Body of pancreas (tissue), 4 donors: ENCODE measurements at places on chromosomes 1 and 21.

GRCh38 chr21:41377715-41378114, 15.9 kb downstream of the MX2 start:
- DNase-seq, result no peak

DNA sequence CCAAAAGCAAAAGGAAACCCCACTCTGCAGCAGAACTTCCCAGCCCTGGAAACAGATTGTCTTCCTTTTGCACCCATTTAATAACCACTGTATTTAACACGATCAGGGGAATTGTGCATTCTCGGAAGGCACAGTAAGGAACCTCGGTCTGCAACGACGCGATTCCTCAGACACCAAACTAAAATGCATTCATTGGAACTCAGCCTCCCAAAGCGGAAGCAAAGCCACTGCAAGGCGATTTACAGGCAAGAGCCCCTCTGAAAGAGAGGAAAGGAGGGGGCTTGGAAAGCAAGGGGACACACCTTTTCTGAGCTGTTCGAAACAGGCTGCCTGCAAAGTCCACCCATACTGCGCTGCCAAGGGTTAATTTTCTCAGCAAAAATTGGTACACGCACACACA, 297.7 kb downstream of the OMA1 start:
- DNase-seq, result no peak

GRCh38 chr1:245458234-245458633, 303.4 kb downstream of the KIF26B start:
- no peak for DNase-seq

DNA sequence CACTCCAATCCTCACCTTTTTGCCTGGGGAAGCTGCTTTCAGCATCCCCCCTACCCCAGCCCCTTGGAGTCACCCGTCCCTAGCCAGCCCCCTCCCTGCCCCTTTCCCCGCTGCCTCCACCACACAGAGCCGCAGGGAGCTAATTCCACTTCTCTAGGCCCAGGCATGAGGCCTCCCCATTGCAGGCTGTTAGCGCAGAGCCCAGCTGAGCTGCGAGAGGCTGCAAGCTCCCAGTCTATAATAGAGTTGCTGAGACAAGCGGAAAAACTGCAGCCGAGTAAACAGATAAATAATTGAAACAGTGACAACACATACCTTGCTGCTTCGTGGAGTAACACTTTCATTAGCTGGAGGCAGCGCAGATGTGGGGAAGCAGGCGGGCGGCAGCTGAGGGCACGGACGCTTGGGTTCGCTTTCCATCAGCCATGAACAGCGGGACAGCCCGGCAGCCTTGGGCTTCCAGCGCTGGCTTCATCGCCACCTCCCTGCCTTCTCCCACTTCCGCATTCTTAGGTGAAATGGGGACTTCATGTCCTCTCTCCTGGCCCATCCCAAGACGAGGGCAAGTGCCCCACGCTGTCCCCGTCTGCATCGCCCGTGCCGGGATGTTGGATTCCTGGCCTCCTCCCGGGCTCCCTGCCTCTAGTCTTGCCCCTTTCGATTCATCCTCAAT, 183.3 kb downstream of the IGSF21 start:
- no peak for DNase-seq

DNA sequence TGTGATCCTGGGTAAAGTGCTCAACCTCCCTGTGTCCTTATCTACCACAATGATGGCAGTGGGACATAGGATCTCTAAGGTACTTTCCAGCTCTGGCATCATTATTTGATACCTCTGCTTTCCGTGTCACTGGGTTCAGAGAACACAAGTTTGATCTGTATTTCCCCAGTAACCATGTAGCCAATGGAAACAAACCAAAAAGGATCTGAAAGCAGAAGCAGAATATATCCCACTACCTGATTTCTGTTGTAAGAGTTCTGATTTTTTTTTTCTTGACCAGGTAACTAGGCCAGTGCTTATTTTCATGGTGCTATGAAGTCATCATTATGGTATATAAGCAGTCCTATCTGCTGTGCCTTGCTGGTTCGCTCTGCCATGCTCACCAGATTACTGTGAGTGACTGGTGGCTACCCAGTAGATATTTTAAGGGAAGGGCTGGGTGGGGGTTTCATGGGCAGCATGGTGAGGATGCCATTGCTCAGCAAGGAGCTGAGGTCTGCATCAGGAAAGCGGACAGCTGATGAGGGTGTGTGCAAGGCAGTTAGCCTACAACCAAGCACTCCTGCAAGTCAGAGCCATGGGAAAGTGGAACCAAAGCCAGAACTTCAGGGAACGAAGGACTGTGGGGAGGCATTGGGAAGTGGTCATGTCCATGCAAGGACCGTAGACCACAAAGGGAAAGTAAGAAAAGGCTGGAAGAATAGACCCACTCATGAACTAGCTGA, 104.9 kb upstream of the EDEM3 start:
- DNase-seq, result no peak

- DNase-seq, result no peak
Measured at GRCh38 chr21:14620152-14620551, 74.0 kb upstream of the SAMSN1 start.

DNA sequence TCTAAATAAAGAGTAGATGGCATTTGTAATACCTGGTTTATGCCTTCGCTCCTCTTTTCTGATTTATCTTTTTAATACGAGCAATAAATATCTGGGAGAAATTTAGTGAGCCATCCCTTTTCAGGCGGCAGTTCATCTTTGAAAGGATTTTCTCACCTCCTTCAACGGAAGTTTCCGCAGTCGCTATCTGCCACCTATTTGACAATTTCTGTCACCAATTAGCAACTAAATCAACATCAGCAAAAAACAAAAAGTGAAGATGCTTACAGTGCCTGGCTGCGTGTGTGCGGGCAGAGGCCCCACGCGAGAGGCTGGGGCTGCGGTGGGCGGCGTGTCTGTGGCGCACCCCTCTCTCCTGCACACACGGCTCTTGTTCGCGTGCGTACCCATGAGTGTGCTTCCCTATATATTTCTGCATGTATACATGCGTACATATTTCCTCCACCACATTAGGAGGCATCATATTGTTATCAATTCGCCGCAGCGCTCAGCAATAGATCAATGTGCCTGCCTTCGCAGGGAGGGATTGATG, 117.3 kb upstream of the BARHL2 start:
- DNase-seq, result no peak

DNA sequence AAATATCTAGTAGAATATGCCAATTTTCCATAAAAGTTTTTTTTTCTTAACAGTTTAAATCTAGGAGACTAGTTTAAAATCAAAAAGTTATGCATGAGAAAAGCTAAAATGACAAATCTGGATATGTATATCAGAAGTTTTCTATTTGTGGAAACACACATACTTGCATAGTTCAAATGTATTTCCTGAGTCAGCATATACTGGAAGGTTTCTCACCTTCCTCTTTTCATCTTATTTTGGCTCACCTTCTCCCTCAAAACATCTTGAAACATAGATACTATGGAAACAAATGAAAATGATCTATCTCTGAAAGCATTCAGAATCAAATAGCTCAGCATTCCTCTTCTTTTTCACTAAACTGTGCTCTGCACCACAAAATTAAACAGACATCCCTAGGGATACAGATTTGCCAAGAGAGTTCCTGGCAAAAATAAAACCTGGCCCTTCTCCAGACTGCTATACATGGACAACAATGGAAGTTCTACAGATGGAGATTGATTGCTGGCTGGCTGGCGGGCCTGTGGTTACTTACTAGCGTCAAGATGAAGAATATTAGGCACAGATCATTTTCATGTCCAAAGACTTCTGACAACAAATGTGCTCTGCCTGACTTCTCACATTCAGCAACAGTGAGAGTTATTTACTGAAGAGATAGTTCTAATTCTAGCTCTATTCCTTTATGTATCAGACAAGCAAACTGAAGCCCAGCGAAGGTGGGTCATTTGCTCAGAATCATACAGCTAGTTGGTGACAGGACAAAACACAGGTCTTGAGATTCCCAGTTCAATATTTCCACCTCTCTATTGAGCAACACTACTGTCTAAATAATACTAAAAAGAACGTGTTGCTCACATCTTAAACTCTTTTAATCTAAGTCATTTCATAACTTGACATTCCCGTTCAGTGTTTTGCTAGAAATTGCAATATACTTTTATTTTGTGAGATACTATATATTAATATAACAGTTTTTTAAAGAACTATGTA, 26.6 kb downstream of the DIPK1A start:
- DNase-seq, result peak; percentile 30

- no peak for DNase-seq
Measured at GRCh38 chr1:101136739-101137138, 100.1 kb upstream of the S1PR1 start.

GRCh38 chr1:36486439-36487335, 4.0 kb upstream of the CSF3R start:
- DNase-seq, result peak; percentile 88

- DNase-seq, result no peak
Measured at GRCh38 chr1:186481303-186481888, 20.5 kb upstream of the PDC start.

GRCh38 chr1:198185146-198185545, 28.3 kb downstream of the NEK7 start:
- no peak for DNase-seq

- no peak for DNase-seq
Measured at GRCh38 chr1:154969860-154970452, 591 bp downstream of the SHC1 start.

- peak; percentile 86 for DNase-seq
Measured at GRCh38 chr1:25795946-25796810, 3.8 kb upstream of the SELENON start.

DNA sequence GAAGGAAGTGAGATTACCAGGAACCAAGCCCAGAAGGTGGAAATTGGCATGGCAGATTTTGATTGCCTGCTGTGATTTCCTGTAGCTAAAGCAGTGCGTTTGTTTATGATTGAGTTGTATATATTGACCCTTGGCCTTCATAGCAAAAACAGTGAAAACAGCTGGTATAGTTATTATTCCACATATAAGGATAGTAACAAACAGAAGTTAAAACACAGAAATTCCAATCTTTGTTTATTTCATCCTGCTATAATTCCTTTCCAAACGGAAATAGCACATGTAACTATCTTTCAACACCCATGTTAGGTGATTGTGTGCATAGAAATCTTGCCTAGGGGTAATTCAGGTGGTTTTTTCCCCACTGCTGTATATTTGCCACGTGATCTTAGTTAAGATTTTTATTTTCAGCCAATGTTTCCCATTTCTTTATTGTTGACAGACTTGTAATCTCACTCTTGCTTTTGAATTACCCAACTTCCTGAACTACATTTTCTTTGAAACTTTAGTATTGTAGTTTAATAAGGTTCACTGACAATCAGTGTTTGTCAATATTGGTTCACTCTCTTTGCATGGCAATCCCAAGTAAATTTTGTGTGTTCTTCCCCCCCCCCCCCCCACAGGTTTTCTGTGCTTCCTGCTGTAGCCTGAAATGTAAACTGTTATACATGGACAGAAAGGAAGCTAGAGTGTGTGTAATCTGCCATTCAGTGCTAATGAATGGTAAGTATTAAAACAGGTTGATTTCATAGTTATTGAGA, 102.7 kb downstream of the CC2D1B start:
- DNase-seq, result no peak

GRCh38 chr21:38042246-38042645, 126.0 kb upstream of the KCNJ6 start:
- no peak for DNase-seq

DNA sequence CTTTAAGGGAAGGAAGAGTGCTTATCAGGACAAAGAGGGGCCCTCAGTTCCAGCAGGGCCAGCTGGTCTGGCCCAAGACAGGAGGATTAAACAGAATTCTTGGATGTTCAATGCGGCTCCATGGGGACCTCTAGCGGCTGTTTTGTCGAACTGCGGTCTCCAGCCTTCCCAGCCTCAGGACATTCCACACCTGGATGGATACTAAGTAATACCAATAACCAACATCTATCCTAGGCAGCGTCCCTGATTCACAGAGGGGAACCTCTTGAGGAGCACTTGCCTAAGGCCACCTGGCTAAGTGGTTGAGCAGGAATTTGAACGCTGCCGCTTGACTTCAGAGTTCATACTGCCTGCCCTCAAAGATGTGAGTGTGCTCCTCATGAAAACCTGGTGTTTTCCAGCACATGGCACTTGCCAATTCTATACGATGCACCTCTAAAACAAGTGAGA, 15.5 kb upstream of the CD247 start:
- peak; percentile 75 for DNase-seq

GRCh38 chr1:90925928-90926869, 95.6 kb downstream of the ZNF644 start:
- DNase-seq, result no peak

DNA sequence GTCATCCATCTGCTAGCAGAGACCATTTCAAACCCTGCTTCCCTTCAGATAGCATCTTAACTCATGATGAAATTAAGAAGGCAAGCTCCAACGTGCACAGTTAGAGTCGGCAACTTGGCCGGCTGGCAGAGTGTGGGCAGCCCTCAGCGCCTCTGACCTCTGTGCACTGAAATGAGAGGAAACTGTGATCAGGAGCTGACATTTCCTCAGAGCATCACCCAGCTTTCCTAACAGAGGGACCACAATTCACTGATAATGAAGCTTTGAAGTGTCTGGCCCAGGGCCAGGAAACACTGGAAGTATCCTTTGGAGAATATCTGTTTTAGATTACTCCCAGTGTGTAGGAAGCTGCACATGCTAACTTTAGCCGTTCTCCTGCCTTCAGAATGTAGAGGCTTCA, 145.0 kb upstream of the ZC3H11B start:
- DNase-seq, result peak; percentile 13

DNA sequence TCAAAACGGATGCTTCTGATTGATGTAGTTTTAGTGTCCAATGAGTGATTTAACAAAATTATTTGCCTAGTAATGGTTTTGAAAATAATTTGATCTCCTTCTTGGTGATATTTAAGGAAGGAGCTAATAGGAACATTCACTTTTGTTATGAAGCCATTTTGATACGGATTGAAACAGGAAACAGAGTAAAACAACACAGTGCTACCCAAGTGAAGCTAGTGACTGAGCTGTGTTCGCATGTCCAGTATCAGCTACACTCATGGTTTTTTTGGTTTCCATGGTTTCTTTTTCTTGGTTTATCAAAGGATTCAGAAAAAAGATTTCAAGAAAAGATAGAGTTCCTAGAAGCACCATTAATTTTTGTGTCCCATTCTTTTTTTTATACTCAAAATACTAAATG, 40.1 kb upstream of the PLEKHO1 start:
- DNase-seq, result no peak

GRCh38 chr1:212959266-212960220, 9.2 kb downstream of the VASH2 start:
- DNase-seq, result no peak

DNA sequence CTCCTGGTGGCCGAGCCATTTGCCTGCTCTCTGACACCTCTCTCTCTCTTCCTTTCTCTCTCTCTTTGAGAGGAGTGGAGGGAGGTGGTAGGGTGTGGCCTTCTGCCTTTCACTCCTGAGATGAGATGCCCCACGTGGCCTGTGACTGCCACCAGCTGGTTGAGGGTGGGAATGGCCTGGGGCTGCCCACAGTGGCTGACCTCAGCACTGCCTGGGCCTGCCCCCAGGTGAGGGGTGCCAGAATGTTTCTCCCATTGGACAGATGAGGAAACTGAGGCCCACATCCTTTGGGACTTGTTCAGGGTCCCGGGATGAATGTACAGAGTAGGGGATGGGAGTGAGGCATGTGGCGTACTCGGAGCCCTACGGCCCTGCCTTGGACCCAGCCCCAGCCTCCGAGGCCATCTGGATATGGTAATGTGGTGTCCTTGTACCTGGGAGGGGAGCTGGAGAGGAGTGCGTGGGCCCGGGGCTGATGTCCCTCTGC, 12.7 kb upstream of the C1orf167 start:
- no peak for DNase-seq

GRCh38 chr1:46539972-46540371, 11.5 kb downstream of the KNCN start:
- DNase-seq, result no peak

- DNase-seq, result no peak
Measured at GRCh38 chr1:171219346-171220080, 28.8 kb upstream of the FMO1 start.
